ENCODE measurements at places on chromosomes 2 and 18.

- DNase-seq, result peak; percentile 77
Measured at GRCh38 chr18:79528846-79529245, 133.1 kb downstream of the NFATC1 start.

- DNase-seq, result no peak
Measured at GRCh38 chr2:181678861-181679543, 1.3 kb downstream of the NEUROD1 start.

DNA sequence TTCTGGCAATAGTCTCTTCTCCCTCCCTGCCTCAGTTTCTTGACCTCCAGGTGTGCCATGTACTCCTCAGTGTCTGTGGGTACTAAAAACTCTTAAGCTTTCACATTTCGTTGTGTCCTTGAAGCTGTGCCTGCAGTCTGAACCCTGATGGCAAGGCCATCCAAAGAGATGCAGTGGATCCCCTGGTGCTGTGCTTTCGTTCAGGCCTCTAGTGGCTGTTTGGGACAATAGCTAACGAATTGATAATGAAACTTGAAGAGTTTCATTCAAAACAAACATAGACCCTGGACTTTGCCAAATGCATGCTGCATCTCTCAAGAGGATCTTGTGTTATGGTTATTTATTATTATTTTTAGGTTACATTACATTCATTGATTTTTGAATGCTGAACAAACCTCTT lies 523.1 kb upstream of the FSIP2 start:
- DNase-seq, result no peak

GRCh38 chr2:17441790-17442189 lies 76.5 kb downstream of the RAD51AP2 start:
- no peak for DNase-seq

- no peak for DNase-seq
Measured at GRCh38 chr2:129879614-129880180, 99.8 kb upstream of the RAB6C start.

DNA sequence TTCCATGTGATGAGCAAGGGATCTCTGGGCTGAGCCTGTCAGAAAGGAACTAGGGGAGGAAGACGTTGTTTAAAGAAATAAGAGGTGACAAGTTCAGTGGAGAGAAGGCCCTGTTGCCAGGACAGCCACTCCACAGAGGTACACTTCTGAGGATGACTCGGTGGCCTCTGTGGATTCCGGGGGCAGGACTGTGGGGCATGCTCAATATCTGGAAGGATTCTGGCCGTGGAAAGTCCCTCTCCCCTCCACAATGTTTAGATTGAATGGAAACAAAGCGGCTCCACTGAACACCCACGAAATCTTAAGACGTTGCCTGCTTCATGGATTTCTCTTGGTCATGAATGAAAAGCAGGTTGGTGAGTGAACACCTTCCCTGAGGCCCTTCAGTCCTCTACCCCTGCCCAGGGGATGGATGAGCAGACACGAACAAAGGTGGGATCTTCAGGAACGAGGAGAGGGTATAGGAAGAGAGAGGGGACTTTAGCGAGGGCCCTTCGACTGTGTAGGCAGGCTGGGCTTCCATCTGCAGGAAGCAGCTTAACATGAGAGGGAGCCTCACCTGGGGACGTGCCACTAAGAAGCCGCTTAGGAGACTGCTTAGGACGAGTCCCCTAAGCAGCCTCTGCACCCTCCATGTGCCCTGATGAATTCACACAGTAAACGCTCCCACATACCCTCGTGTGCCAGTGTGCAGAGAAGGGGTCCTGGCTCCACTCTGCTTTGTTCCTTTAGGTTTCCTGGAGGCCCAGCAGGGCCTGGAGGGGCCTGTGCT lies 1.9 kb downstream of the NTSR2 start:
- DNase-seq, result no peak

GRCh38 chr2:23586741-23587306 lies 201.8 kb downstream of the KLHL29 start:
- no peak for DNase-seq

GRCh38 chr2:200099256-200099655 lies 143.9 kb downstream of the MAIP1 start:
- no peak for DNase-seq

GRCh38 chr2:48888066-48888465 lies 132.5 kb upstream of the LHCGR start:
- no peak for DNase-seq

GRCh38 chr2:186346216-186346615 lies 139.8 kb upstream of the ZC3H15 start:
- no peak for DNase-seq

GRCh38 chr2:9985531-9986328 lies 34.2 kb downstream of the GRHL1 start:
- DNase-seq, result no peak

DNA sequence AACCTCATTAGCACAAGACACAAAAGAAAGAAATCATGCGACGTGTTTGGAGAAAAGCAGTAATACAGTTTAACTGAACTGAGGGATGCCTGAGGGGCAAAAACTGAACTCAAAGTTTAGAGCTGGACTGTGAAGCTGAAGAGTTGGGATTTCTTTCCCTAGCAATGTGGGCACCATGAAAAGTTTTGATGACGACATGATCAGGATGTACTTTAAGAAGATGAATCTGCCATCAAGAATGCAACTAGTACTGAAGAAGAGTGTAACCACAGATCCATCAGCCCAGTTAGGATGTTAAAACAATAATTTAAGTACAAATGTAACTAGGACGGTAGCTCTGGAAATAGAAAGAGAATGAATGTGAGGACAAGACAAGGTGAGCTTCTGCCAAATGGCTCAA lies 196.2 kb downstream of the VWC2L start:
- no peak for DNase-seq

- DNase-seq, result no peak
Measured at GRCh38 chr2:16620590-16620989, 45.0 kb downstream of the CYRIA start.

GRCh38 chr18:50117863-50118262 lies 77.1 kb downstream of the MYO5B start:
- no peak for DNase-seq

DNA sequence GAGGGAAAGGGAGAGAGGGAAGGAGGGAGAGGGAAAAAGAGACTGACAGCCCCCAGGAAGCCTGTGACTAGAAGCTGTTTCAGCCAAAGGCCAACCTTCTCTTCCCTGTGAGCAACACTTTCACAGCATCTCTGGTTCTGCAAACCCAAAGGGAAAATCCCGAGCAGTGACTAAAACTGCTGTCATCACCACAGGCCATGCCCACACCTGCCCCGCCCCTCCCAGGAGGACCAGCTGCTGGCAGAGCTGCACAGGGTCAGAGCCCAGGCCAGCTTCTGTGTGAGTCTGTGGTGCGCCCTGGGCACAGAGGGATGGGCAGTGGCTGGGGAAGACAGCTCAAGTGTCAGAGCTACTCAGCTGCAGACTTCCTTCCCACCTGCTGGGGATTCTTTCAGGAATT lies 64.9 kb upstream of the OTOS start:
- peak; percentile 62 for DNase-seq

GRCh38 chr2:98823196-98824170 lies 92.6 kb upstream of the MGAT4A start:
- no peak for DNase-seq

GRCh38 chr2:236585966-236586365 lies 16.3 kb downstream of the ACKR3 start:
- no peak for DNase-seq

DNA sequence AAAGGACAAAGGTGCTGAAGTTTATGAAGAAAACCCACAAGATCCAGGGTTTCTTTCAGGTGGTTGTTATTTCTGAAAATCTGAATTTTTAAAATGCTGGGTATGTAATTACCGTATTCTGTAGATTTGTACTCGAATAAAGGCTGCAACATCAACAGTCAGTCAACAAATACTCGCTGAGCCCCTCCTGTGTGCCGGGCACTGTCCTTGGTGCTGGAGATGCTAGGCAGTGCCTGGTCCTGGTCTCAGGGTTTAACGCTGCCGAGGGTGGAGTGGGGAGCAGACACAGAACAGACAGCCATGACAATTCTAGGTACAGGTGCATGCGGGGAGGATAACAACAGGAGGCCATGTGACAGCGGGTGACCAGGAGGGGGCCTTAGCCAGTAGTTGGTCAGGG lies 27.2 kb upstream of the PDIA6 start:
- DNase-seq, result no peak

DNA sequence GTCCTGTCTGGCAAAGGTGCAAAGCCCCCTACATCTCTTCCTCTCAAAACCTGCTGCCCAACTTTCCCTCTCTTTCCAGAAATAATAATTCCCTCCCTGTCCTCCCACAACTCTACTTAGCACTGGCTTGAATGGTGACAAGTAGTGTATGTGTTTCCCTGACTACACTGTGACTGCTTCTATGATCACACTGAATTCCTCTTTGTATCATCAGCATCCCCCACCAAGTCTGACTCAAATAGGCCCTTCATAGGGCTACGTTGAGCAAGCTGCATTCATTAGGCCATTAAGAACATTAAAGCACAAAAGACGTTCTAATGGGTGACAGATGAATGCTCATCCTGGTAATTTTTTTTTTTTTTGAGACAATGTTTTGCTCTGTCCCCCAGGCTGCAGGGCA lies 13.7 kb upstream of the ST3GAL5 start:
- no peak for DNase-seq

DNA sequence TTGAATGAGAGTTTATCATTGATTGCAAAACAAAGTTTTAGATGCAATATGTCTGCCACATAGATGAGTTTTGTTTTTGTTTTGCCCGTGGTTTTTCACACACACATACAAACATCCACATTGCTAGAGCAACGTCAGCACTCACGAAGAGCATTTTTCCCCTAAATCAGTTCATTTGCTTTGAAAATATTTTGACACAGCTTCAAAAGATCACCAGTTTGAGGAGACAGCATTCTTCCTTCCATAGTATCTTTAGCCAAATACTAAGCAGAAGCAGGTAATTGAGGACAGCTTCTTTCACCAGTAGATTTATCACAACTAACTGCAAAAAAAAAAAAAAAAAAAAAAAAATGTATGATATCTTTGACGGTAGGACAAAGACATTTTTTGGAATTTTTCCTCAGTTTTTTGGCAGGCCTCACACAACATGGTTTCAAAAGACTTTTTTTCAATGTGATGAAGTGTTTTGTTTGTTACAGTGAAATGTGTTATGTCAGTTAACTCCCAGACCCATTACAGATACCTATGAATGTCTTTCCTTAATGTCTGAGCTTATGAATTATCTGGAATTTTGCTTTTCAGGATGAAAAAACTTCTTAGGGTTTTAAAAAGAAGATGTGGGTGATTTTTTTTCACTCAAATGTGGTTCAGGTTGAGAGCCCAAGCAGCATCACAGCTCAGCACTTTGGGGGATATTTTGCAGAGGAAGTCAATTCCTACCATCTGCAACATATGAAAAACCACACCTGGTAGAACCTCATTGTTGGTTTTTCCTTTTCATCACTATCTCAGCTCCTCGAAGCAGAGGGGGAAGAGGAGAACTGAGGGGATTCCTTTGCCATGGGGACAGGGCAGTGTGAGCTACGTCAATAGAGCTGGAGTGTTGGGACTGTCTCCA lies 31.6 kb downstream of the AOX1 start:
- no peak for DNase-seq

- DNase-seq, result no peak
Measured at GRCh38 chr2:162686336-162686735, 152.2 kb downstream of the KCNH7 start.

DNA sequence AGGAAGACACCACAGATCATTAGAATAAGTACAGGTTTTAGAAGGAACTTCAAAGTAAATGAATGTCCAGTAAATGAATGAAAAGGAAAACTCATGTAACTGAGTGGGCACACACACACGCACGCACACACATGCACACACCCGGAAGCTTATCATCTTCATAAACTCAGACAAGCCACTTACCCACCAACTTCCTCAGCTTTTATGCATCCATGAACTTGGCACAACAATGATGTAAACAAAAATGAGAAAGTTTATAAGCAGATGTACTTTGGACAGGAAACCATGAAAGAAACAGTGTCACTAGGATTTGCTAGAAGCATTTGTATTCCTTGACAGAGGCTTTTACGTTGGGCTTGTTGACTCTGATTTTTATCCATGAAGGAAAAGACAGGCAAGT lies 23.2 kb downstream of the RNF152 start:
- no peak for DNase-seq

DNA sequence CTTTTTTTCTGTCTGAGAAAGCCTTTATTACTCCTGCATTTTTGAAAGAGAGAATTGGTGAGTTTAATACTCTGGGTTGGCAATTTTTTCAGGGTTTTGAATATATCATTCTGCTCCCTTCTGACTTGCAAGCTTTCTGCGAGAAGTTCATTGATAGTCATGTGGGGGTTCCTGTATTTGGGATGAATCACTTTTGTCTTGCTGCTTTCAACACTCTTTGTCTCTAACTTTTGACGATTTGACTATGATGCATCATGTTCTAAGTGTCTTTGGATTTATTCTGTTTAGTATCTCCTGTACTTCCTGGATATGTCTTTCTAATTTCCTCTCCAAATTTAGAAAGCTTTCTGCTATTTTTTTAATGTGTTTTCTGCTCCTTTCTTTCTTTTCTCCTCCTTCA lies 41.0 kb upstream of the SLC9A2 start:
- DNase-seq, result no peak

- no peak for DNase-seq
Measured at GRCh38 chr2:86074256-86074655, 31.4 kb downstream of the POLR1A start.

DNA sequence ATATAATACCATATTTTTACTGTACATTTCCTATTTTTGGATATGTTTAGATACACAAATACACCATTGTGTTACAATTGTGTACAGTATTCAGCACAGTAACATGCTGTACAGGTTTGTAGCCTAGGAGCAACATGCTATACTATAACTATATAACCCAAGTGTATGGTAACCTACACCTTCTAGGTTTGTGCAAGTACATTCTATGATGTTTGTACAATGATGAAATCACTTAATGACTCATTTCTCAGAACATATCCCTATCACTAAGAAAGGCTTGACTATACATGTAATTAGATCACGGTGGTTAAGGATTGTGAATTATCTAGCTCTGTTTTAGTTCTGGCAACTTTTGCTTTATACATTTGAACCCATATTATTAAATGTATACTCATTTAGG lies 31.3 kb downstream of the NPHP1 start:
- peak; percentile 21 for DNase-seq

GRCh38 chr2:105926960-105927678 lies 182.4 kb downstream of the NCK2 start:
- peak; percentile 52 for DNase-seq

Data from activated CD4-positive, alpha-beta T cell treated with anti-CD3 and anti-CD28 coated beads, Interleukin-10, Interleukin-2, amounts not matched to agents 100 ng/mL and 50 ng/mL, durations not matched to agents 16 hours and 8 hours (primary cell).